Breast epithelium (tissue), 4 donors: ENCODE measurements at places on chromosomes 11 and 22. TPM values are rescaled to one million over a fixed set of nuclear protein-coding genes. Genes with fewer than 3 reads are reported as not detected.
A peak's percentile ranks its signal among the peaks of the same experiment; 100 is the strongest.

Gene ANKRD42
- total RNA-seq = 17.4 TPM

Gene MICAL2
- 38.6 TPM for total RNA-seq

Gene TIGD3
- 0.29 TPM for total RNA-seq

Gene INSC
- not detected for total RNA-seq

Gene CASP4
- 101 TPM for total RNA-seq

Gene NTM
- 9.0 TPM for total RNA-seq

Gene IFTAP
- 14.7 TPM for total RNA-seq

DNA sequence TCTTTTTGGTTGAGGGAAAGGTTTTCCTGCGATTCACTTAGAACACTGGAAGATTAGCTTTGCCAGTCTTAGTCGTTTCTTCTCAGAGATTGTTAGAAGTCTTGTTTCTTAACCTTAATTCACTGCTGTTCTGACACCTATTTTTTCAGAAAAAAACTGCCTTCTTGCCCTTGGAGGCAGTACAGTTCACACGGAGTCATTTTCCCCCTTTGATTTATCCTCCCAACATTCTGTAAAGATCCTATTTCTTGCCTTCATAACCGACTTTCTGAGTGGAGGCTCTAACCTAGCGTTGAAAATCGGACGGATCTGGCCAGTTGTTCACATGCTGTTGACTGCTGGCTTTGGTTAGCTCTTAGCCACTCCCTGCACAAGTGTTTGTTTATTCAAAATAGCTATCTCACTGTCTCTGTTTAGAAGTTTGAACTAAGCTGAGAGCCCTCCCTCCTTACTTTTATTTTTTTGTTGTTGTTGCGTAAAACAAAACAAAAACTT, 737 bp downstream of the BCL2L13 start:
- peak overlapping the region; percentile 100 for H3K27ac ChIP-seq
- H3K27me3 ChIP-seq = no peaks in the 10 kb centered on the region
- H3K4me3 ChIP-seq = peak overlapping the region; percentile 89
- no peaks in the 10 kb centered on the region for H3K36me3 ChIP-seq
- no peaks in the 10 kb centered on the region for H3K4me1 ChIP-seq
- no peak for DNase-seq

GRCh38 chr11:72625691-72626413, 48.4 kb downstream of the PDE2A start:
- H3K27me3 ChIP-seq = no peaks in the 10 kb centered on the region
- peak overlapping the region; percentile 84 for H3K27ac ChIP-seq
- H3K36me3 ChIP-seq = no peaks in the 10 kb centered on the region
- no peak overlapping the region for H3K4me3 ChIP-seq

DNA sequence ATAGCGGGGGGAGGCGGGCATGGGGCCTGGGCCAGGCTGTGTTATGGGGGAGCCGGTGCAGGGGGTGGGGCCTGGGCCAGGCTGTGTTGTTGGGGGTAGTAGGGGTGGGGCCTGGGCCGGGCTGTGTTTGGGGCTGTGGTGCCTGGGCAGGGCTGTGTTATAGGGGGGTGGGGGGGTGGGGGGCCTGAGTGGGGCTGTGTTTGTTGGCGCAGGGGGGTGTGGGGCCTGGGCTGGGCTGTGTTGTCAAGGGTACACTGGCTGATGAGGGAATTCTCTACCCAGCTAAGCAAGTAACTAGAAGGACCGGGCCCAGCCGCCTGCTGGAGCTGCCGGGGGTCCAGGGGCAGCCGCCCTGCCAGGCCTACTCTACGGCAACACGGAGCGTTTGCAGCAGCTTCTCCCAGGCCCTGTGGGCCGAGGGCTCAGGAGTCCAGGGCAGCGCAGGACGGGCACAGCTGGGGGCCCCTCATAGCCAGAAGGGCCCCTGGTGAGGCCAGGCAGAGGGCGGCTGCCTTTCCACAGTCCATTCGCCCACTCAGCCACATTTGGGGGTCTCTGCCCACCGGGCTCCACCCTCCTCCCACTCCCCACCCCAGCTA, 10.1 kb upstream of the PIM3 start:
- no peaks in the 10 kb centered on the region for H3K36me3 ChIP-seq
- H3K4me3 ChIP-seq = no peak overlapping the region
- H3K4me1 ChIP-seq = peaks cover 28% of the 10 kb centered on the region
- peak overlapping the region; percentile 99 for H3K27ac ChIP-seq
- no peak for DNase-seq
- H3K27me3 ChIP-seq = no peaks in the 10 kb centered on the region

DNA sequence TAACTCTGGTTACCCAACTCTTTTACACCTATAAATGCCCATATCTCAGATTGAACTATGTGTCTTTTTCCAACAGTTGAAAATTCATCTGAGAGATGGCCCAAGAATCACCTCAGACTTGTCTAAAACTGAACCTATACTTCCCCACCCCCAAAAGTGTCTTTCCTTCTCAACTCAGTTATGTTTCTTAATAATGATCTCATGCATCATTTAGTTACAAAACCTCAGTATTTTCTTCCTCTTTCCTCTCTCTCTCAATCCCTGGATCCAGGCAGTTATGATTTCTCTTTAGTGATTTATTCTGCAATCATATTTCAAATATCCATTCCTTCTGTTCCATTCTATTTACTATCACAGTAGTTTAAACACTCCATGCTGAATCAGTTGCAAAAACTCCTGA, 32.3 kb upstream of the ADSL start:
- no peaks in the 10 kb centered on the region for H3K27me3 ChIP-seq
- no peak overlapping the region for H3K27ac ChIP-seq
- H3K36me3 ChIP-seq = peaks cover 21% of the 10 kb centered on the region
- no peak for DNase-seq

DNA sequence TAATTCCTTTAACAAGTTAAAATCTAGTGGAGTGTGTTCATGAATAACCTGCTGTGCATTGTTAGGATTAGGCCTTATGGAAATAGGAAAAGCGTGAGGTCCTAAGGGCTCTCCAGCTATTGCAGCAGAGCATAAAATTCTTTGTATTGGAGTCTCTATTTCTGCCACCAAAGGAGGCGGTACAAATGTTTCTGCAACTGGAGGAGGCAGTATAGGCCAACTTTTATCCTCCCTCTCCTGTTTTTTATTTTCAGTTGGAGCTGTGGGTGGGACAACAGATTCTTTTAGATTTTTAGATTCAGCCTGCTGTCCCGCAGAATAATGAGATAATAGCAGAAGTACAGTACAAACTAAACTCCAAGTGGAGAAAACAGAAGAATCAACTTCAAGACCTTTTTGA, 26.2 kb downstream of the OR10A6 start:
- H3K4me1 ChIP-seq = no peaks in the 10 kb centered on the region
- H3K4me3 ChIP-seq = peak overlapping the region; percentile 48
- H3K27ac ChIP-seq = peak overlapping the region; percentile 75
- no peaks in the 10 kb centered on the region for H3K27me3 ChIP-seq
- DNase-seq = no peak

DNA sequence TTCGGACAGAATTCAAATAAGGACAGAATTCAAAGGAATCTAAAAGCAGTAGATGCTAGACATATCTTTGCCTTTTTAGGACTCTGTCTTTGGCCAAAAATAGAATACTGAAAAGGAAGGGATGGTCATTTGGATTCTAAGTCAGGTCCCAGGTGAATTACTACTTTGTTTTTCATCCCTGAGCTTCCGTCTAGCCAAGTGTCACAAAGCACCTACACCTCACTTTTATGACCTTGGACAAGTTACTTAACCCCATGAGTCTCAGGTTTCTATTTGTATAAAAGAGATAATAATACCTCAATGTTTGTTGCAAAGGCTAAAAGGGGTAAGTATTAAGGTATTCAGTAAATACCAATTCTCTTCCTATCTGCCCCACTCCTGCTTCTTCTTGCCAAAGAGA, 7.3 kb downstream of the KIF18A start:
- H3K4me1 ChIP-seq = no peaks in the 10 kb centered on the region
- no peak overlapping the region for H3K27ac ChIP-seq
- DNase-seq = no peak
- no peaks in the 10 kb centered on the region for H3K36me3 ChIP-seq
- H3K27me3 ChIP-seq = no peaks in the 10 kb centered on the region

DNA sequence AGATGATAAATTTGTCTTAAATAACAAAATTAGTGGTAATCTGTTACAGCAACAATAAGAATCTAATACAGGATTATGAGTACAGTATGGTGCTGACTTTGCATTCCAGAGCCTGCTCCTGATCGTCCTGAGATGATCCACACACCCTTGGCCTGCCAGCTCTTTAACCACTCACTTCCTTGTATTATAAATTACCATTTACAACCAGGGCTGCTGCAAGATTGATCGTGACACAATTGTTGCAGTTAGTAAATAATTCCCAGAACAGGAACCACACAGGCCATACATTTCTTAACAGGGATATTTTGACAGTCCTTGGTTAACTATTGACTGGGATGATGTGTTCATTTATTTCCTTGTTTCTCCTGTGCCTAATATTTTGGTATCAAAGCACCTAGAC, 3.8 kb upstream of the CBLIF start:
- H3K36me3 ChIP-seq = no peaks in the 10 kb centered on the region
- no peaks in the 10 kb centered on the region for H3K27me3 ChIP-seq
- DNase-seq = no peak
- no peaks in the 10 kb centered on the region for H3K4me1 ChIP-seq
- peak overlapping the region; percentile 7 for H3K27ac ChIP-seq

DNA sequence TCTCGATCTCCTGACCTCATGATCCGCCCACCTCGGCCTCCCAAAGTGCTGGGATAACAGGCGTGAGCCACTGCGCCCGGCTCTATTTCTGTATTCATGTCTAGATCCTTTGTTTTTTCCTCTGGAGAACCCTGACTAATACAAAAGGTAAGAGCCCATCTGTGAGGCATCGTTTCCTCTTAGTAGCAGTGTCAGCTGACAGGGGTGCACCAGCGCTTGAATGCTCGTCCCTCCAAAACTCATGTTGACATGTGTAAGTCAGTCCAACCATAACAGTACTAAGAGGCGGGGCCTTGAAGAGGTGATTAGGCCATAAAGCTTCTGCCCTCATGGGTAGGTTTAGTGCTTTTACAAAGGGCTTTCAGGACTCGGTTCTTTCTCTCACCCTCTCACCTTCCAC, 470.1 kb upstream of the B3GAT1 start:
- peaks cover 8% of the 10 kb centered on the region for H3K27me3 ChIP-seq
- no peak overlapping the region for H3K27ac ChIP-seq
- no peaks in the 10 kb centered on the region for H3K4me1 ChIP-seq
- no peak for DNase-seq

DNA sequence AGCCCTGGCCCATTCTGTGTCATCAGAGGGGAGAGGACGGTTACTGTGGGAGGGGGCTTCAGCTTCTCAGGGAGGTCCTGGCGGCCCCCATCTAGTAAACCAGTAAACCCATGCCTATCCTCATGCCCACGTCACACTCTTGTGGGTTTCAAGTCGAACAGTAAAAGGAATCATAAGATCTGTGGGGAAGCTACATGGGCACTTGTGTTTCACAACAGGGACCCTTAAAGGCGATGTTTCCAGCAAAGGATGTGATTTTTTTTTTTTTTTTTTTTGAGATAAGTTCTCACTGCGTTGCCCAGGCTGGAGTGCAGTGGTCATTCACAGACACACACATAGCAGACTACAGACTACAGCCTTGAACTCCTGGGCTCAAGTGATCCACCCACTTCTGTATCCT, 9.2 kb upstream of the PARVG start:
- no peaks in the 10 kb centered on the region for H3K27me3 ChIP-seq
- no peaks in the 10 kb centered on the region for H3K36me3 ChIP-seq
- no peak for DNase-seq
- H3K4me1 ChIP-seq = no peaks in the 10 kb centered on the region
- H3K4me3 ChIP-seq = no peak overlapping the region

DNA sequence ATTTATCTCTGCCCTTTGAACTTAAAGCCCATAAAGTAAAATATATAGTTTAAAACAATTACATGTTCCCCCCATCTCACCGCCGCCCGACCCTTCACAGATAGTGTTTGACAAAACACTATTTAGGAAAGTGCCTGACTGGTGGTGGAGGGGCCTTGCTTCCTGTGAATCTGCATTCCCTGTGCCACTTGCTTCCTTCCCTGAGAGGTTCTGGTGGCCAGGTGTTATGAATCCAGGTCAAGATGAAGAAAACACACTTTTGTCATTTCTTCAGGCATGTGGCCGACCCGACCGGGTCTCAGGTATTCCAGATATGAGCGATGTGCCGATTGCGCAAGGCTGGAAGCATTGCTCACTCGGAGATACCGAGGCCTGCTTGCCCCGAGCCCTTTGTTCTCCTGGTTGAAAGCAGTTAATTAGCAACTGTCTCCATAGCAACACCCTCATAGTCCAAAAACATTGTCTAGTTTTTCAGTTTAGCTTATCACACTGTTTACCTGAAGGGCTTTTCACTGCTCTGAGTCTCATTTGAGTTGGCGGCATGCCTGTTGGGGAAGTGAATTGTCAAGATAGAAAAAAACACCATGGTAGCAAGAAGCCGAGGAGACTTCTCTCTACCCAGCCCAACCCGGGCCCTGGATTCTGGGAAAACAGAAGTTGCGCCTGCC, 128.3 kb downstream of the TEAD1 start:
- H3K4me1 ChIP-seq = no peaks in the 10 kb centered on the region
- H3K27ac ChIP-seq = peak overlapping the region; percentile 68
- H3K27me3 ChIP-seq = no peaks in the 10 kb centered on the region
- no peaks in the 10 kb centered on the region for H3K36me3 ChIP-seq
- DNase-seq = peak; percentile 81

GRCh38 chr11:65546217-65546958, 11.8 kb downstream of the LTBP3 start:
- H3K27ac ChIP-seq = peak overlapping the region; percentile 70
- H3K36me3 ChIP-seq = no peaks in the 10 kb centered on the region
- no peaks in the 10 kb centered on the region for H3K27me3 ChIP-seq
- H3K4me3 ChIP-seq = peak overlapping the region; percentile 61

GRCh38 chr22:37300551-37301017, 18.3 kb downstream of the CYTH4 start:
- no peaks in the 10 kb centered on the region for H3K4me1 ChIP-seq
- no peak overlapping the region for H3K27ac ChIP-seq
- no peaks in the 10 kb centered on the region for H3K27me3 ChIP-seq
- H3K4me3 ChIP-seq = no peak overlapping the region
- no peaks in the 10 kb centered on the region for H3K36me3 ChIP-seq

DNA sequence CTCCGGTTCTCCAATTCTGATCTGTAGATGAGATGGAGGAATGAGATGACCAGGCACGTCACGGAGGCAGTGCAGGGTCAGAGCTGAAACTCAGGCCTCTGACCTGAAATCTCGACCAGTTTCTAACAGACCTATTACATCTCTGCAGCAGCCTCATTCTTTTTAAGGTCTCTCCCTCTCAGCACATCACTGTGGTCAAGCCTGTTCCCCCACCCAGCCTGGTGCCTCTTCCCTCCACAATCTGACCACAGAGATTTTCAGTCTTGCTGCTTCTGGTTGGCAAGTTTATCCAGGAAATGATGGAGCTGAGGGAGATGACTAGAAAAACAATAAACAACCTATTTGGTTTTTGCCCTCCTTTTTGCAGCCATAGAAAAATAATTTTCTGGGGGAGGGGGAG, 9.5 kb downstream of the GRAMD1B start:
- H3K4me1 ChIP-seq = no peaks in the 10 kb centered on the region
- DNase-seq = no peak
- no peak overlapping the region for H3K4me3 ChIP-seq
- H3K36me3 ChIP-seq = no peaks in the 10 kb centered on the region
- no peaks in the 10 kb centered on the region for H3K27me3 ChIP-seq
